Activated effector memory CD4-positive, alpha-beta T cell treated with anti-CD3 and anti-CD28 coated beads, Interleukin-2, amount 50 U/mL, for 16 hours (primary cell): ENCODE measurements at places on chromosomes 11 and 22.

DNA sequence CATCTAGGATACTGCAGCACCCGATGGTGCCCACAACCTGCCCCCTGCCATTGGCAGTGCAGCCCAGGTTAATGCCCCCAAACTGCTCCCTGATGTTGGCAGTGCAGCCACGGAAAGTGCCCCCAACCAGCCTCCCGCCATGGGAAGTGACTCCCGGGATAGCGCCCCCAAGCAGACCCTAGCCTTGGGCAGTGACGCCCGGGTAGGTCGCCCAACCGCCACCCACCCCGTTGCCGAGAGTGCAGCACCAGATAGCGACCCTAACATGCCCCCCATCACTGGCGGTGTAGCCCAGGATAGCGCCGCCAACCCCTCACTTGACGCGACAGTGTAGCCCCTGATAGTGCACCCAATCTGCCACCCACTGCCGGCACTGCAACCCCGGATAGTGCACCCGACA lies 38.5 kb downstream of the C22orf42 start:
- DNase-seq: no peak

DNA sequence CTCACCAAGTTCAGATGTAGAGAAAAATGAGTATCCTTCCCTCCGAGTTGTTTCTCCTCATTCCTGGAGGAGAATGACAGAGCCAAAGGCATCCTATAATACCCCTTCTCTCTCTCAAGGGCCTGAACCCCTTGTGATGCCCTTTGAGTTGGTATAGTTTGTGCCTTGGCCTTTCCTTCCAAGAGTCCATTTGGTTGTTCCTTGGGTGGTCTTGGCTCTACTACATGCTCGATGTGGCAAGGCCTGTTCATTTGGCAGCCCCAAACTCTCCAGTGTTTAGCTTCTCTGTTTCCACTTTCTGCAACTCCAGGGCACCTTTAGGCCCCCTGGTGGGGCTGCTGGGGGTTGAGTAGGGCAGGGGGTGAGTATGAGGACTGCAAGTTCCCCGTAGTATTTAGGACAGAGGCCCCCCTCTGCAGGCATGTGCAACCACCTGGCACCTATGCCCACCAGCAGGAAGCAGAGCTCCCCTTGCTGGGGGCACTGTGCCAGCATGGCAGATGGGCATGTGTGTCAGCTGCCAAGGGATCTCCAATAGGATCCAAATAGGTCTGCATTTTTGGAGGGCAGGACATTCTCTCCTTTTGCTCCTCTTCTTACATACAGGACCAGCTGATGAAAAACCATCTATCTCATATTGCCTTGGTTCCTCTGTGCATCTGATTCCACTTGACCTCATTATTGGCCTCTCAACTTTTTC lies 217.2 kb upstream of the CADM1 start:
- no peak for DNase-seq

GRCh38 chr11:134950692-134951304 lies 538.8 kb upstream of the B3GAT1 start:
- DNase-seq: no peak

- peak; percentile 82 for DNase-seq
Measured at GRCh38 chr11:124865902-124866851, 945 bp downstream of the ROBO3 start.

DNA sequence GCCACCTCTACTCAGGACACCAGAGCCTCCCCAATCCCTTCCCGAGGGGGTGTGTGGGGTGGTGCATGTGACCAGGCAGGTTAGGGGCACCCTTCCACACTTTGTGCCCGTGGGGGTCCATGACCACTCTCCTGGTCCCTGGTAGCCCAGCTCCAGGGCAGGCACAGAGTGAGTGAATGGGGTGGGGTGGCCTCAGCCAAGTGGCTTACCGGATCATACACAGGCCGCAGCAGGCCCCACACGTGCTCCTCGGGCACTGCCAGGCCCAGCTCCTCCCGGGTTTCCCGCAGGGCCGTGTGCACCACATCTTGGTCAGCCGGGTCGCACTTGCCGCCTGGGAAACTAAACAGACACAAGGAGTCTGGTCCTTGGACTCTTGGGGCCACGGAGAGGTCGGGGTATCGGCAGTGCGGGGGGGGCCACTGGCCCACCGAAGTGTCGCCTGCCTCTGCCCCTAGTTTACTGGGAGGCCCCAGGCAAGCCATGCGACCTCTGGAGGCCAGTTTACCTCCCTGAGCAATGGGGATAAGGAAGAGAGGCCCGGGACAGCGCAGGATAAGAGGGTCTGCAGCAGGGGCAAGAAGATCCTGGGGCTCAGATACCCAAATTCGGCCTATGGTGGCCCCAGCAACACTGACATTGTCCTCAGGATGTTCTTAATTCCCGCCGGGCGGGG lies 889 bp downstream of the NUDT8 start:
- no peak for DNase-seq

GRCh38 chr11:6992026-6992425 lies 28.1 kb downstream of the ZNF214 start:
- DNase-seq: no peak

GRCh38 chr22:34841331-34841771 lies 224.6 kb upstream of the ISX start:
- no peak for DNase-seq

- DNase-seq: no peak
Measured at GRCh38 chr11:80240245-80240644, 799.4 kb upstream of the TENM4 start.

DNA sequence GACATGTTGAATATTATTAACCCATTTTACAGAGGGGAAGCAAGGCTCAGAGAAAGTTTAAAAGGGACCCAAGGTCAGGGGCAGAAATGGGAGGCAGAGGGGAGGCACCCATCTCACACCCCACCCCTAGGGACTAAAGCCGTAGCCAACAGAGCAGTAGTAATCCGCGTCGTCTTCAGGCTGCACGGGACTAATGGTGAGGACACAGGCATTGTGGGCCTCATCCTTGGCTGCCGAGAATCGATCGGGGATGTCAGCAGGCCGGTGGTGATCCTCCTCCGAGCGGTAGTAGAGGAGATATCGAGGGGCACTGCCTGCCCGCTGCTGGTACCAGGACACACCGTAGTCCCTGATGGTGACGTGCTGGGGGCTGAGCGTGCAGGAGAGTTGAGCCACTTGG lies 1.5 kb downstream of the VPREB3 start:
- no peak for DNase-seq

DNA sequence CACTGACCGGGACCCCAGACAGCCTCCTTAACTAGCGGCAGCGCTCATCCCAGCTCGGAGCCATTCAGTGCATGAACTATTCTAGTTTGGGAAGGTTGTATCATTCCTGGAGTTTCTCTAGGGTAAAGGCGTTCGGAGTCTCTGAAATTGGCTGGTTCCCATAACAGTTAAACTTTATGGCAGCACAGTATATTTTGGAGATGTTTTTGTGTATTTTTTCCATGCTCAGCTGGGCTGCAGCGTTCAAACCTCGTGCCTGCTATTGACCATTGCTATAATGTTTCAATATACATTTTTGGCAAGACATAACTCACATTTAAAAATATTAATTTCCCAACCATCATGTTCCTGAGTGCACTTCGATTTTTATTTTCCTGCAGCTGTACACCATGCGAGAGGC lies 169.7 kb downstream of the ST3GAL4 start:
- no peak for DNase-seq

DNA sequence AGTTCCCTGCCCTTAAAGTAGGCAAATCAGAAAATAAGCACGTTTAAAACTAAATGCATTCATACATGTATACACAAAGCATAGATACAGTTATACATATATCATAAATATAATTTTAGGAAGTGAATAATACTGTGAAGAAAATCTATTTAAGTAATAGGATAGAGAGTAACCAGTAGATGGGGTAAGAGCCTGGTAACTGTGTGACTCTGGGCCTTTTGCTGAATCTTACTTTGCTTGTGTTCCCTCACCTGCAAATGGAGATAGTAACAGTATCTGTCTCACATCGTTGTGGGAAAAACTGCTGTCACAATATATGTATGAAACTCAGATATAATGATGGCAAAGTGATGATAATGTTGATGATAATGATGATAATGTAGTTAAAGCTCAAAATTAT lies 29.9 kb downstream of the MS4A2 start:
- no peak for DNase-seq

DNA sequence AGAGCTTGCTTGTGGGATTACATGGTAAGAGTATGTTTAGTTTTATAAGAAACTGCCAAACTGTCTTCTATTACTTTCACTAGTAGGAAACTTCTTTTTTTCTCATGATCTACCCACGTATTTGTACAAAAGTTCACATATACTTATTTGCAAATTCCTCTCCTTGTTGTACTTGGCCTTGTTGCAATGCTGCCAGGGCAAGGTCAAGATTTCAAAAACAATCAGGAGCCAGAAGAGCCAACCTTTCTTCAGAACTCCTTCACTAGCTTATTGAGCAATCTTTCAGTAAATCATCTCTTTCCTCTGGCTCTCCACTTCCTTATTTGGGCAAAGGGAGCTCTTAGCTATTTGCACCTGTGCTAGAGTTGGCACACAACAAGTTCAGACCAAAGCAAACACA lies 9.7 kb downstream of the SRSF8 start:
- no peak for DNase-seq

DNA sequence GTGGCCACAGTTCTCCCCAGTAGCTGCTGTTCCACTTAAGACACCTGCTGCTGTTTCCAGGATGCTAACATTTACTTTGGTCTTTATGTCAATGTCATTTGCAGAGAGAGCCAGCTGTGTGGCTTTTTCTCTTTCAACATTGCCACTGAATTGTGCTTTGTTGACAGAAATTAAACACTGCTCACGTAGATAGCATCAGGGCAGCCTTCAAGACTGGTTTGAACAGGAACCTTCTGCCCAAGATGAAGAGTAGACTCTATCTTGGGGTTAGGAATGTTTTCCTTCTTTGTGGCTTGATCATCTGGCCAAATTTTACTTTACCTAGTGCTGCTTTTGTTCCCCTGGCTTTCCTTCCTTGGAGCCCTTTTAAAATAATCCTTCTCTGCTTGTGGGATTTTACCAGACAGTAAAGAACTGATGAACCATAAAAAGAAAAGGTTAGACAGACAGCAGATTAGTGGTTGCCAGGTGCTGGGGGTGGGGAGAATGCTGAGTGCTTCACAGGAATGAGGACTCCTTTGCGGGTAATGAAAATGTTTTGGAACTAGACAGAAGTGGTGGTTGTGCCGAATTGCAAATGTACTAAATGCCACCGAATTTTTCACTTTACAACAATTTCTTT lies 22.7 kb upstream of the XBP1 start:
- no peak for DNase-seq

GRCh38 chr11:120054016-120054752 lies 83.7 kb downstream of the TRIM29 start:
- DNase-seq: no peak

DNA sequence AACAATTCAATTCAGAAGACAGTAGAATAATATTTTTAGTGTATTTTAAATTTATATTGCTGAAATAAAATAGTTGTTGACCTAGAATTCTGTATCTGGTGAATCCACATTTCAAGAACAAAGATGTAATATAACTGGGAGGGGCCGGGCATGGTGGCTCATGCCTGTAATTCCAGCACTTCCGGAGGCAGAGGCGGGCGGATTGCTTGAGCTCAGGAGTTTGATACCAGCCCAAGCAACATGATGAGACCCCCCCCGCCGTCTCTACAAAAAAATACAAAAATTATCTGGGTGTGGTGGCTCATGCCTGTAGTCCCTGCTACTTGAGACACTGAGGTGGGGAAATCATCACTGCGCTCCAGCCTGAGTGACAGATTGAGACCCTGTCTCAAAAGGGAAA lies 72.6 kb downstream of the CD82 start:
- DNase-seq: peak; percentile 36

DNA sequence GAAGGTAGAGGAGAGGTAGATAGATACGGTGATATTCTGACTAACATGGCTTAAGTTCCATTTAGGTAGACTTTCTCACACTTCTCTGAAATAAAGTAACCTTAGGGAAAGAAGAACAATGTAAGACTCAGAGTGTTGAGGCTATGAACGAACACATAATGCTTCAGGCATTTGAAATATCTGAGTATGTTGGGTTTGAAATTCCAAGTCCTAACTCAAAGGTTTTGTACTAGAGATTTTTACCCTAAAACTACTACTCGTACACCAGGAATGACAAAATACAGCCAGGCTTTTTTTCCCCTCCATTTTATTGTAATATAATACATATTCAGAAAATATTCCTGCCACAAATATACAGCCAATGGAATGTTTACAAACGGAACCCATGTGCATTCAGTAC lies 592.6 kb downstream of the ETS1 start:
- no peak for DNase-seq

GRCh38 chr11:28964811-28965210 lies 856.6 kb downstream of the METTL15 start:
- no peak for DNase-seq

- DNase-seq: no peak
Measured at GRCh38 chr11:1153951-1154493, 3.7 kb upstream of the MUC5AC start.

DNA sequence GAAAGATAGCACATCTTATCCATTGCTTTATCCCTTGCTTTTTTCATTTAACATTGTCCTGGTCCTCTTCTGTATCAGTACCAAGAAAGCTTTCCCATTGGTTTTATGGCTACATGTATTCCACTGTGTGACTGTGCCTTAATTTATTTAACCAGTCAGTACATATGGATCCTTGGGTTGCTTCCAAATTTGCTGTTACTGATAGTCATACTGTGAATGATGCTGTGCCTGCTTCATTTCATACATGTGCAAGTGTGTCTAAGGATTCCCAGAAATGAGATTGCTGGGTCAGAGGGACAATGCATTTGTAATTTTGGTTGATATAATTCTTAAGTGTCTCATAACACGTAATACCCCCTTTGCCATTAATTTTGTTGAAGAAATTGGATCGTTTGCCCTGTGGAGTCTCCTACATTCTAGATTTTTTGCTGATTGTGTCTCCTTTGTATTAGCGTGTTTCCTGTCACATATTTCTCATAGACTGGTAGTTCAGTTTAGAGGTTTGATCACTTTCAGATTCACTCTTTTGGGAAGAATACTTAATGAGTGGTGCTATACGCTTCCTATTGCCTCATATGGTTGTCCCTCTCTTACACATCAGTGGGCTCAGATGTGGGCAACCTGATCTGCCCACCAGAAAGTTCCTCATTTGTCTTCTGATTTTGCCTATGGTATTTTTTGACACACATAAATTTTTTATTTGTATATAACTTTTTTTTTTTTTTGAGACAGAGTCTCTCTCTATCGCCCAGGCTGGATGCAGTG lies 35.3 kb downstream of the MYBPC3 start:
- DNase-seq: no peak

- no peak for DNase-seq
Measured at GRCh38 chr22:42883121-42883520, 26.0 kb upstream of the ARFGAP3 start.

- DNase-seq: no peak
Measured at GRCh38 chr11:83836065-83836464, 549.9 kb upstream of the CCDC90B start.

GRCh38 chr11:29063630-29064361 lies 953.0 kb downstream of the KCNA4 start:
- DNase-seq: no peak

- no peak for DNase-seq
Measured at GRCh38 chr22:50151571-50152537, 18.7 kb upstream of the PANX2 start.
